ENCODE measurements at places on chromosomes 16 and 17.
A peak's percentile ranks its signal among the peaks of the same experiment; 100 is the strongest.

GRCh38 chr16:84692451-84693214 lies 7.2 kb upstream of the USP10 start:
- no peak for DNase-seq

GRCh38 chr17:81714412-81715106 lies 2.5 kb downstream of the SLC25A10 start:
- DNase-seq = no peak

- no peak for DNase-seq
Measured at GRCh38 chr16:78462288-78463208, 363.1 kb downstream of the WWOX start.

- no peak for DNase-seq
Measured at GRCh38 chr17:27290916-27291598, 2.9 kb upstream of the WSB1 start.

DNA sequence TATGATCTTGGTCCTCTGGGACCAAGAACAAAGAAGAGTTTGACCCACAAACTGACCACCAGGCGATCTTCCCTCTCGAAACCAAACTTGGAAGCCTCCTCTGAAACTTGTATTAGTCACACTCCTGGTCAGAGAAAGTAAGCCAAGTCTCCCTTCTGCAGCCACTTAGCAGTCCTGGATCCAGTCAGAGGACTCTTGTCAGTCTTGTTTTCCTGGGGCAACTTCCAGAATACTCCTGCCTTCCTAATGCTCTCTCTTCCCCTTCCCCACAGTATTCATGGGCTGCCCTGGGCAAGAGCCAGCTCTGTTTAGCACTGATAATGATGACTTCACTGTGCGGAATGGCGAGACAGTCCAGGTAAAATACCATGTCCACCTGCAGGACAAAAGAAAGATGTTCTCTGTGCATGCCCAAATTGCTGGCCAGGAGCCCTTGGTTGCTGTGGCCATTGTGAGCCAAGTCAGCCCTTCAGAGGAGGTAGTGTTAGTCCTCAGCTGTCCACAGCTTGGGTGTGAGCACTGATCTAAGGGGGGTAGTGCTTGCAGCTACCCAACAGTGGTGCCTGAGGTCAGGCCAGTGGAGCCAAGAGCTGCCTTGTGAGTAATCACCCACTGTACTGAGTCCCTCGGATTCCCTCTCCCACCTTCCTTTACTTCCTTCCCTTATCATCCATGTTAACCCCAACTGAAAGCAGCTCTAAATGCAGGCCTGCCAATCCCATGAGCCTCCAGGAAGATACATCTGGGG lies 31.2 kb downstream of the CDH3 start:
- no peak for DNase-seq

DNA sequence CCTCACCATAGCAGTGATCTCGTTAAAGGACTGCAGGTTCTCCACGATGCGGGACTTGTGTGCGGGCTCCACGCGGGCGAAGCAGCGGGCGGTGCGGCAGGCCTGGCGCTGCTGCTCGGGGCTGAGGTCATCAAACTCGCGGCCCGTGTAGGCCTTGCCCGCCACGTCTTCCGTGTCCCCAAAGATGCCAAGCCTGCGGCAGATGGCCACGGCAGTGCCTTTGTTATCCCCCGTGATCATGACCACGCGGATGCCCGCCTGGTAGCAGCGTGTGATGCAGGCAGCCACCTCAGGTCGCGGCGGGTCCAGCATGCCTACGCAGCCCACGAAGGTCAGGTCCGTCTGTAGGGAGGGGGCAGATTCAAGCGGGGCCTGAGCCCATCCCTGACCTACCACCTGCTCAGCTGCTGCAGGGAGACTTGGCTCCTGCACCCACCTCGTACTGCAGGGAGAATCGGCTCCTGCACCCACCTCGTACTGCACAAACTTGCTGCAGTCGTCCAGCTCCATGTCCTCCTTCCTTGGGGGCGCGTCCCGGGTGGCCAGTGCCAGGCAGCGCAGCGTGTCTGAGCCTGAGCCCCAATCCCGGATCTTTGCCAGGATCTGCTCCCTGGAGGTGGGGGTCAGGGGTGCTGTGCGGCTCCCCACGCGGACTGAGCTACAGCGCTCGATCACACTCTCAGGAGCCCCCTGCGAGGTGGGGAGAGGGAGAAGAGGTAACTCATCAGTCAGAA lies 23.1 kb downstream of the ATP2A3 start:
- no peak for DNase-seq

GRCh38 chr16:11079652-11080187 lies 135.4 kb downstream of the CLEC16A start:
- DNase-seq = peak; percentile 57

GRCh38 chr17:9291912-9292560 lies 270.7 kb downstream of the NTN1 start:
- peak; percentile 30 for DNase-seq

GRCh38 chr16:69566240-69566980 lies 644 bp downstream of the NFAT5 start:
- DNase-seq = peak; percentile 81

DNA sequence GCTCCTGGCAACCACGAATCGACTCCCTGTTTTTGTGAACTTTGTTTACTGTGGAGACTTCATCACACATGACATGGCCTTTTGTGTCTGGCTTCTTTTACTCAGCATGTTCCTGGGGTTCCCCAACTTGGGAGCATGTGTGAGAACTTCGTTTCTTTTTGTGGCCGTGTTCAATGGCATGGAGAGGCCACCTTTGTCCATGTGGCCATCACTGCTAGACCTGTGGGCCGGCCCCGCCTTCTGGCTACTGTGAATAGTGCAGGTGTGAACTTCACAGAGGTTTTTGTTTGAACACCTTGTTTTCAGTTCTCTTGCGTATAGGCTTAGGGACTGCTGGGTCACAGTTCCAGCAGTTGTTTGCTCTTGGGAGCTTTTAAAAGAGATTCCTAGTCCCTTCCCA lies 5.7 kb upstream of the SLC38A8 start:
- no peak for DNase-seq

DNA sequence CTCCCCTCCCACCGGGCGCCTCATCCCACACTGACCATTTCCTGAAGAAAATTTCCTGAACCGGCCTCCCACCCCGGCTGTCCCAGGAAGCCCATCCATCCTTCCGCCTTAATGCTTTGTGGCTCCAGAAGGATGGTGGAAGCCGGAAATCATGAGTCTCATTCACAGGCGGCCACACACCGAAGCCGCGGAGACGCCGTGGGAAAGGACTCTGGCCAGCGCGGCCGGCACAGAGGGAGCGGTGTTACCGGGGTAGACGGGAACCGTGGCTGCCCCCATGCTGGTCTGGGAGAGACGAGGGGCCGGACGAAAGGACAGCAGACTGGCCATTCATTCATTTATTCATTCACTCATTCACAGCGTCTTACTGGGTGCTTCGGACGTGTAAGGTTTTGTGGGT lies 326.8 kb downstream of the SEC14L1 start:
- DNase-seq = no peak

DNA sequence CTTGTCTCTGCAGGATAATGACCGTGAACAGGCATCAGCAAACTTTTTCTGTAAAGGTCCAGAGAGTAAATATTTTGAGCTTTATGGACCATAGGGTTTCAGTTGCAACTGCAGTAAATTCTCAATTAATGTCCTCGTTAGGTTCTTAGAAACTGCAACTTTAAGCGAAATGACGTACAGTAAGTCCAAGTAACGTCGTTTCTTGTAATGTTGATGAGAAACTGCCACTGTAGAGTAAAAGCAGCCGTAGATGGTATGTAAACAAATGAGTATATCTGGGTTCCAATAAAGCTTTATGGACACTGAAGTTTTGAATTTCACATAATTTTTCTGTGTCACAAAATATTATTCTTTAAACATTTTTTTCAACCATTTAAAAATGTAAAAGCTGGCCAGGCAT lies 4.9 kb downstream of the CHD9 start:
- no peak for DNase-seq

GRCh38 chr16:81863630-81864352 lies 84.7 kb downstream of the PLCG2 start:
- no peak for DNase-seq

Measured in ACHN (cell line).